ENCODE measurements at places on chromosomes 5 and 9.

GRCh38 chr9:114779352-114779845, 26.4 kb downstream of the TNFSF15 start:
- no peak for DNase-seq

GRCh38 chr5:82748688-82749460, 328.3 kb downstream of the TMEM167A start:
- no peak for DNase-seq

- no peak for DNase-seq
Measured at GRCh38 chr5:169667896-169668674, 31.0 kb downstream of the DOCK2 start.

GRCh38 chr5:139149477-139150199, 48.5 kb downstream of the SIL1 start:
- no peak for DNase-seq

DNA sequence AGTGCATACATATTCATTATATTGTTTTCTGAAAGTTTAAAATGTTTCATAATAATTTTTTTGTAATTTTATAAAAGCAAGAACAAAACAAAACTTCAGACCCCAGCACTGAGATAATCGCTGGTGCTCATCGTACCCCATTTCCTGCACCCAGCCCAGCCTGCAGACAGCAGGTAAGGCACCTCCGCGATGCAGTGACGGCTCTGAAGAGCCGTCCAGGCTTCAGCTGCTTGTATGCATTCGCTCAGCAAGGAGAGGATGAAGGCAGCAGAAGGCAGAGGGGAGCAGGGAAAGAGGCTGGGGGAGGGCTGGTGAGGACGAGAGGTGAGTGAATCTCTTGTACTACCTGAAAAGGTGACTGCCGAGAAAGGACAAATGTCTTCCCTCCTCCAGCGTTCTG, 153.5 kb downstream of the TTLL11 start:
- no peak for DNase-seq

DNA sequence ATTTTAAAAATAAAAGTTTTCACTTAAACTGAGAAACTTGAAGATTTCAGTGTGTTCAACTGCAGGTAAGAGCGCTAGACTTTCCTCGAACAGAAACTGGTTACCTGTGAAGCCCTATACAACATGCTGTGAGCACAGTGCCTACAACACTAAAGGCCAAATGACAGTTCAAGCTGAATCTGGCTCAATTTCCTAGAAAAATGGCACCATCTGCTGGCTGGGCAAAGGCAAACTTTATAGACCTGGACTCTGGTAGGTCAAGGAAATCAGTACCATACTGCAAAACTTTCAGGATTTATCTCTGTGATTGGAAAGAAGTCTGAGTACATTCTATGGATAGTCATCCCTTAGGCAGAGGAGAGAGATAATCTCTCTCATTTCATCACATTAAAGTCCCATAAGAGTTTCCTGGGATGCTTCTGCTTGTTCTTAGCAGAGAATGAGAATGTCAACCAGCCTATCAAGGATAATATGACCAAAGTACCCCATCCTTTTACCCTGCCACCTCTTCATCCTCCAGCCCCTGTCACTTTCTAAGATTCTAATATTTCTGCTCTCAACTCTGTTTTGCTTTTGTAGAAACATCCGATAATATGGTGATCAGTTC, 31.8 kb upstream of the FOXB2 start:
- DNase-seq: peak; percentile 49

DNA sequence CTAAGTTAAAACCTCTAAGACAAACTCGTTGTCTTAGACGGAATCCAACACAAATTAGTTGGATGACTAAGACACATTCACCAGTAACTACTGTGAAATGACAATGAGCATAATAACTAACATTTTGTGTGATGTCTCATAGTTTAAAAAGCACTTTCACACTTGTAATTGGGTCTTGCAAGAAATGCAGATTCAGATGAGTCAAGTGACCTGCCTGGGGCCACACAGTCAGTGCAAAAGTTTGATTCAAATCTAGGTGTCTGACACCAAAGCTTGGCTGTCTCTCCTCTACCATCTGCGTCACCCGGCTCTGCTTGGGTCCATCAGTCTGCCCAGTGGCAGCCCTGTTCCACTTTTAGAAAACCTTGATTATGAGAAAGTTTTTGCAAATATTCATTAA, 143.7 kb downstream of the TTLL11 start:
- DNase-seq: no peak

GRCh38 chr5:32531885-32532520, 53.4 kb upstream of the SUB1 start:
- DNase-seq: peak; percentile 53

GRCh38 chr5:171914726-171915338, 91.6 kb downstream of the FBXW11 start:
- no peak for DNase-seq

GRCh38 chr9:3088219-3088618, 244.3 kb upstream of the PUM3 start:
- no peak for DNase-seq

DNA sequence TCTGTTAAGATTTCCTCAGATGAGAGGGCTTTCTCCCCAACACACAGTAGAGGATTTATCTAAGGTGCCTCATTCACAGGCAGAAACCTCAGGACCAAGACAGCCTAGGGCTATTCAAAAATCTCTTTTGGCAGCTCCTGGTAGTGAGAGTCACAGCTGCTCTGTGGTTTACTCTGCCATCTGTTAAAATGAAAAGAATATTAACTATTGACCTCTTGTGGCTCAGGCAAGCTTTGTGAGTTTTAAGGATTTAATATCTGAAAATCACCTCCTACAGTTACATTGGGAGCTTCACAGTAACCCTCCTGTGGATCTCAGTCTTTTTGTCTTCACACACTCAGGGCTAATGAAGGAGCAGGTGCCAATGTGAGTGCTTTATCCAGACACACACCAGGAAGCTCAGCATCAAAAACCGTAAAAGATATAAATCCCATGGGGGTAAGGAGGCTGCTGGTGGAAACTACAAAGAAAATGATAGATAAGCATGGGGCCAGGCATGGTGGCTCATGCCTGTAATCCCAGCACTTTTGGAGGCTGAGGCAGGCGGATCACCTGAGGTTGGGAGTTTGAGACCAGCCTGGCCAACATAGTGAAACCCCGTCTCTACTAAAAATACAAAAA, 29.7 kb downstream of the PPP1R2B start:
- DNase-seq: peak; percentile 15

DNA sequence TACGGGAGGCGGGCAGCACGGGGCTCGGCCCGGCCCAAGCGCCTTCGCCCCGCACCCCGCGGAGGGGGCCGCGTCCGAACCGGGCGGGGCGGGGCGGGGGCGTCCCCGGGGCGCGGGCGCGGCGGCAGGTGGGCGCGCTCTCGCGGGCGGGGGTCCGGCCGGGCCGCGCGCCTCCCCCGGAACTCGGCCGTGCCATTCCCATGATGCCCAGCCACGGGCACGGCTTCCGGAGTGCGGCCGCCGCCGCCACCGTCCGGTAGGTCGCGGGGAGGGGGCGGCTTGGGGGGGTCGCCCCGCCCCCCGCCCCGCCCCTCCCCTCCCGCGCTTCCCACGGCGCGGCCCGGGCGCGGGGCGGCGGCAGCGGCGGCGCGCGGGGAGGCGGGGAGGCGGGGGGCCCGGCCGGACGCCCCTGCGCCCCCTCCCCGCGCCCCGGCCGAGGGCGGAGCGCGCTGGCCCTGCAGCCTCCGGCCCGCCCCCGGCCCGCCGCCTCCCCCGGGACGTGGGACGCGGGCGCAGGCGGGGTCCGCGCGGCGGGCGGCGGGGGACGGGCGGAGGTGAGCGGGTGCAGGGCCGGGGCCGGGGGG, at the start of gene PPP1R26:
PPP1R26 (plus strand) TSS at position 314 of the 584 bp plus-strand sequence. CDS start 4,729 bp downstream, outside the sequence.
- DNase-seq: no peak

DNA sequence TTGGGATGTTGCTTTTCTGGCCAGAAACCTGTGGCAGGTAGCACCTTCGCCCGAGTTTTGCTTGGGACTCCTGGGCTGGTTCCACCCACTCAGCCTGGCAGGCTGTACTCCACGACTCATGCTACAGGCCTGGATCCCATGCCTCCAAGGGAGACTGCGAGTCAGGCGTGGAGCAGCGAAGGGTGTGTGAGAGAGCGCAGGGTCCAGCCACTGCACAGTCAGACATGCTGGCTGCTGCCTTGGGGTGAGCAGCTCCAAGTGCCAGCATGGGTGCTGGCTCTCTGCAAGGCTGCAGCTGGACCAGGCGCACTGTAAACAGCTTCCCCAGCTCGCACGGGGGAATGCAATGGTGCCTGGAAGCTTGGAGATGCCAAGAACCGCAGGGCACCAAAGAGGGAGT, 249.6 kb upstream of the EDIL3 start:
- no peak for DNase-seq

GRCh38 chr9:96253059-96253696, 48.8 kb downstream of the HSD17B3 start:
- no peak for DNase-seq

All from GM13976 (cell line).